ENCODE measurements at places on chromosomes 12 and 14. TPM values are rescaled to one million over a fixed set of nuclear protein-coding genes. Genes with fewer than 3 reads are reported as not detected.
A peak's percentile ranks its signal among the peaks of the same experiment; 100 is the strongest.

- no peak overlapping the region for H3K4me3 ChIP-seq
- DNase-seq: no peak
- no peaks in the 10 kb centered on the region for H3K36me3 ChIP-seq
- H3K27ac ChIP-seq: no peak overlapping the region
- H3K27me3 ChIP-seq: no peaks in the 10 kb centered on the region
- peaks cover 1% of the 10 kb centered on the region for H3K4me1 ChIP-seq
These were observed 120.4 kb upstream of the TMCC3 start for GRCh38 chr12:94770791-94771190.

- no peak overlapping the region for H3K4me3 ChIP-seq
- no peaks in the 10 kb centered on the region for H3K36me3 ChIP-seq
- no peaks in the 10 kb centered on the region for H3K27me3 ChIP-seq
- peaks cover 14% of the 10 kb centered on the region for H3K4me1 ChIP-seq
- peak; percentile 47 for DNase-seq
These were observed 66.4 kb downstream of the TESC start for GRCh38 chr12:117032593-117033381.

DNA sequence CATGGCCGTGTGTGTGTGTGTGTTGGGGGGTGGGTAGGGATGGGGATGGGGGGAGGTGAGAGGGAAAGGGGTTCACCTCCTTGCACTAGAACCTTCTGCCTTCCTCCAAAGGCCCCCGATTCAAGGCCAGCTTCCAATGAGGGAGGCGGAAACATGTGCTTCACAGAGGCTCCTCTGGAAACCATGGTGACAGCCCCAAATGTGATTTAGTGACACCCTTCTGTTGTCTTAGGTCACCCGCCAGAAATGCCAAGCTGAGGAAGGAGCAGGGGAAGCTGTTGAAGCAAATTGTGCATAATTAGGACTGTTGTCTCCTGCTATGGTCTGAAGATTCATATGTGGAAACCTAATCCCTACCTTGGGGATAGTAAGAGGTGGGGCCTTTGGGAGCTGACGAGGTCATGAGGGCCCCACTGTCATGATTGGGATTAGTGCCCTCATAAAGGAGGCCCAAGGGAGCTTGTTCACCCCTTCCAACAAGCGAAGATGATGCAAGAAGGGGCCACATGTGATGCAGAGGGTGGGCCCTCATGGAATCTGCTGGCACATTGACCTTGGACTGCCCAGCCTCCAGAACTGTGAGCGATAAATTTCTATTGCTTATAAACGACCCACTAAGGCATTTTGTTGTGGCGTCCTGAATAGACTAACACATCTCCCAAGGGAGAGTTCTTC lies 95.2 kb downstream of the AACS start:
- H3K4me3 ChIP-seq: no peak overlapping the region
- no peak for DNase-seq
- H3K27me3 ChIP-seq: no peaks in the 10 kb centered on the region
- no peak overlapping the region for H3K27ac ChIP-seq
- no peaks in the 10 kb centered on the region for H3K36me3 ChIP-seq
- no peaks in the 10 kb centered on the region for H3K4me1 ChIP-seq

- no peak overlapping the region for H3K27ac ChIP-seq
- H3K4me3 ChIP-seq: no peak overlapping the region
- no peaks in the 10 kb centered on the region for H3K36me3 ChIP-seq
These were observed 149.9 kb downstream of the NRXN3 start for GRCh38 chr14:78319887-78320635.

DNA sequence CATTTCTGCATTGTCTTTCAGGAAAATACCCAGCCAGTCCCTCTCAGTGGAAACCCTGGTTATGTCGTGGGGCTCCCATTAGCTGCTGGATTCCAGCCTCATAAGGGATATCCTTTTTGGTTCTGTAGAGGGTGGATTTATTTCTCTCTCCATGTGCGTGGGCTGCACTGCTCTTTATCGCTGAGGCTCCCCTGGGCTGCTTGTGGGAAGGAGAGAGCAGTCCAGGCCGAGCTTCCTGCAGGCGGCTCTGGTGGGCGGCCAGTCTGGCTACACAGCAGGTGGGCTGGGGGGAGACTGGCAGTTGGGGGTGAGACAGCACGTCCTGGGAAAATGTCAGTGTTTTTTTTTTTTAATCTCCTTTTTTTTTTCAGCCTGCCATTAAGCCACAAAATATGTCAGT lies 27.6 kb downstream of the TCTN1 start:
- no peak overlapping the region for H3K4me3 ChIP-seq
- DNase-seq: peak; percentile 66
- H3K4me1 ChIP-seq: no peaks in the 10 kb centered on the region
- no peaks in the 10 kb centered on the region for H3K27me3 ChIP-seq
- H3K27ac ChIP-seq: no peak overlapping the region

DNA sequence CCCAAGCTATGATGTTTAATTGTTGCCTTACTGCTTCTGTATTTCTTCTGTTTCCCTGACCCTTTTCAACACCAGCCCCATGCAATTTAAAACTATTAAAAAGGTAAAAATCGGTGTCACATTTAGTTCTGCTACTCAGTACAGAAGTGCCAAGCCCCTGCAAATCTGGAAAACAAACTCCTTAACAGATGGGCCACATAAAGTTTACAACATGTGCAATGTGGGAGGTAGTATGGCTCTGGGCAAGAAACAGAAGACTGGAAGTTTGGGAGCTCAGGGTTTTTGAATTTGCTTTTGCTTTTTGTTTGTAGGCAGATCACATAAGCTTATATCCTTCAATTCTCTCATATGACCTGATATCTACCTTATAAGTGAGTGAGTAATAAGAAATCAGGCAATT lies 404.0 kb upstream of the ATP2B1 start:
- no peaks in the 10 kb centered on the region for H3K36me3 ChIP-seq
- H3K27ac ChIP-seq: no peak overlapping the region
- no peak overlapping the region for H3K4me3 ChIP-seq
- H3K27me3 ChIP-seq: no peaks in the 10 kb centered on the region
- peaks cover 4% of the 10 kb centered on the region for H3K4me1 ChIP-seq

The ABHD12B gene
- total RNA-seq: not detected

The LIN7A gene
- total RNA-seq: 3.2 TPM

The ATF7IP gene
- 71.9 TPM for total RNA-seq

The EPYC gene
- total RNA-seq: not detected

GRCh38 chr12:100733817-100734593 lies 60.6 kb upstream of the ANO4 start:
- no peaks in the 10 kb centered on the region for H3K36me3 ChIP-seq
- no peak overlapping the region for H3K4me3 ChIP-seq
- H3K4me1 ChIP-seq: no peaks in the 10 kb centered on the region

The TSPAN11 gene
- 0.33 TPM for total RNA-seq

DNA sequence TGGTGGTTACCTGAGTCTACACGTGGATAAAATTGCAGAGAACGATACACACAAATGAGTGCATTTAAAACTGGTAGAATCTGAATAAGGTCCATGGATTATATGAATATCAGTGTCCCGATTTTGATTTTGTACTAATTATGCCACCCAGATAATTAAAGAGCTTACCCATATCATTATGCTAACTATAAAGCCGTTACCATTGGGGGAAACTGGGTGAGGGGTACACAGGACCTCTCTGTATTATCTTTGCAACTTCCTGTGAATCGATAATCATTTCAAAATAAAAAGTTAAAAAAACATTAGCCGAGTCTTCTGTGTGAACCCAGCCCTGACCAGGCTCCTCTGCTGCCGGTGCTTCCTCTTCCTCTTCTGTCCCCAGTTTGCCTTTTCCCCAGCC lies 107.1 kb downstream of the SMOC1 start:
- no peaks in the 10 kb centered on the region for H3K27me3 ChIP-seq
- H3K4me3 ChIP-seq: no peak overlapping the region
- no peaks in the 10 kb centered on the region for H3K36me3 ChIP-seq
- no peak overlapping the region for H3K27ac ChIP-seq

GRCh38 chr14:69088586-69088985 lies 64.3 kb downstream of the DCAF5 start:
- DNase-seq: no peak
- H3K36me3 ChIP-seq: no peaks in the 10 kb centered on the region
- no peak overlapping the region for H3K4me3 ChIP-seq
- H3K4me1 ChIP-seq: no peaks in the 10 kb centered on the region
- H3K27ac ChIP-seq: no peak overlapping the region
- H3K27me3 ChIP-seq: no peaks in the 10 kb centered on the region

- H3K27me3 ChIP-seq: no peaks in the 10 kb centered on the region
- H3K27ac ChIP-seq: no peak overlapping the region
- no peak overlapping the region for H3K4me3 ChIP-seq
- H3K36me3 ChIP-seq: no peaks in the 10 kb centered on the region
- no peak for DNase-seq
These were observed 40.0 kb downstream of the KIF21A start for GRCh38 chr12:39402922-39403321.

DNA sequence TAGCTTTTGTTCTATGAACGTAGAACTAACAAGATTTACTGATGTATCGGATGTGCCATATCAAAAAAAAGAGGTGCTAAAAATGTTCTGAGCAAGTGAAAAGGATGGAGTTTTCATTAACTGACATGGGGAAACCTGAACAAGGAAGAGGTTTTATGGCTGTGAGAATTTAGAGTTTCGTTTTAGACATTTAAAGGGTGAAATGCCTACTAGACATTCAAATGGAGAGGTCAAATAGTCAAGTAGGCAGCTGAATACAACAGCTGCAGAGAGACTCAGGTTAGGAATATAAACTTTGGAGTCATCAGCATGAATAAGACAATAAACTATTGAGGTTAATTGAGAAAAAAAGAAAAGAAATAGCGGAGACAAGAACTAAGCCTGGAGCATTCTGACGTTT lies 364.9 kb upstream of the GARIN6 start:
- no peaks in the 10 kb centered on the region for H3K27me3 ChIP-seq
- no peak overlapping the region for H3K27ac ChIP-seq
- no peaks in the 10 kb centered on the region for H3K4me1 ChIP-seq
- DNase-seq: no peak
- no peaks in the 10 kb centered on the region for H3K36me3 ChIP-seq
- no peak overlapping the region for H3K4me3 ChIP-seq

The OTX2 gene
- not detected for total RNA-seq

DNA sequence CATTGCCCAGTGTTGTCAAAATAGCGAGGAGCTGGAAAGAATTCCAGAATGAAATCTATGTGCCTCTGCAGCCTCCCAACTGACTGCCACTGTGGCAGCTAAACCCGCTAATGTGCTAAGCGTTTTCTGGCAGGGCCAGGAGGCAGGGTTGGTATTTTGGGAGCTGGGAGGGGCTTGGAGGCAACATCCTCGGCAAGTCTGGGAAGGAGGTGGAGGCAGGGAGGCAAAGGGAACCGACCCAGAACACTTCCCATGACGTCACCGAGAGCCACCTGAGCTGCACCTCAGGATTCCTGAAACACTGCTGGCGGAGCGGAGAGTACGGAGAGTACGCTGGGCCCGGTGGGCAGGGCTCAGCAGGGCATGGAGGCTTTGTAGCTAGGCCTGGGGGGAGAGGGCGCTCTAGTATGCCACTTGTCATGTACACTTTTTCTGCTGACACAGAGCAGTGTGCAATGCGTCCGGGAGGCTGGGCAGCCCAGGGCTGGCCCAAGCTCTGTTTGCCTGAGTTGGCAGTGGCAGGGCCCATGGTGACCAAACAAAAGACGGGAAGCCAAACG lies 81.5 kb downstream of the DPF3 start:
- DNase-seq: no peak
- no peaks in the 10 kb centered on the region for H3K27me3 ChIP-seq
- H3K27ac ChIP-seq: no peak overlapping the region
- H3K36me3 ChIP-seq: no peaks in the 10 kb centered on the region
- H3K4me3 ChIP-seq: no peak overlapping the region
- H3K4me1 ChIP-seq: peaks cover 17% of the 10 kb centered on the region

DNA sequence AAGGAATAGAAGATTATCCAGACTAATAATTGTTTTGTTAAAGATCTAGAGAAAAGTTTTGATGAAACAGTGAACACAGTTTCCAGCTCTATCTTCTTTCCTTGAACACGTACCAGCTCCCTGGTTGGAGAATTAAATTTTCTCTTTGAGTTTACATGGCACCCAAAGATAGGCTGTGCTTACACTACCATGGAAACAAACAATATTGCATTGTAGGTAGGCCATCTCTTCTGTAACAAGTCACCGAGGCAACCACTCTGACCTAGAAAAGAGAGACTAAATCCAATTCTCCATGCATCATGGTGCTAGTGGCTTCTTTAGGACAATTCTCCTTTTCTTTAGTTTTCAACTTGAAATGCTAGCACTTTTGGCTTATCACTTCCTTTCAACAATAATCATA lies 9.9 kb downstream of the BMAL2 start:
- no peaks in the 10 kb centered on the region for H3K36me3 ChIP-seq
- no peaks in the 10 kb centered on the region for H3K27me3 ChIP-seq
- no peak overlapping the region for H3K4me3 ChIP-seq
- H3K4me1 ChIP-seq: no peaks in the 10 kb centered on the region
- DNase-seq: no peak

DNA sequence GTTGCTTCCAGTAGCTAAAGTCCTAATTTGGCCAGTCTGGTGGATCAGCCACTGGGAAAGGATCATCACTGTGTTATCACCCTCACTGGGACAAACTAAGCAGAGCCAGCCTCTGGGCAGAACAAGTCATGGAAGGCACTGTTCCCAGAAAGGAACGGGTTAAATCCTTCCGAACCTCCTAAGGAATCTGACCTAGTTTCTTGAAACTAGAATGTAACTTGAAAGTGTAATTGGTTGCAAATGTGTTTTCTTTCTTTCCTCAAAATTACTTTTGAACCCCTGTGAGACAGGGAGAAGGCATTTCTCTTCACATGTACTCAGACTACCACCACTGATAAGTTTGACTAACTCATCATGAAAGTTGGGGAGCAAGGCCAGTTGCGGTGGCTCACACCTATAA lies 18.7 kb upstream of the KICS2 start:
- H3K4me1 ChIP-seq: peaks cover 6% of the 10 kb centered on the region
- no peak overlapping the region for H3K4me3 ChIP-seq
- no peaks in the 10 kb centered on the region for H3K27me3 ChIP-seq
- DNase-seq: no peak
